ENCODE measurements at places on chromosomes 2 and 18.

DNA sequence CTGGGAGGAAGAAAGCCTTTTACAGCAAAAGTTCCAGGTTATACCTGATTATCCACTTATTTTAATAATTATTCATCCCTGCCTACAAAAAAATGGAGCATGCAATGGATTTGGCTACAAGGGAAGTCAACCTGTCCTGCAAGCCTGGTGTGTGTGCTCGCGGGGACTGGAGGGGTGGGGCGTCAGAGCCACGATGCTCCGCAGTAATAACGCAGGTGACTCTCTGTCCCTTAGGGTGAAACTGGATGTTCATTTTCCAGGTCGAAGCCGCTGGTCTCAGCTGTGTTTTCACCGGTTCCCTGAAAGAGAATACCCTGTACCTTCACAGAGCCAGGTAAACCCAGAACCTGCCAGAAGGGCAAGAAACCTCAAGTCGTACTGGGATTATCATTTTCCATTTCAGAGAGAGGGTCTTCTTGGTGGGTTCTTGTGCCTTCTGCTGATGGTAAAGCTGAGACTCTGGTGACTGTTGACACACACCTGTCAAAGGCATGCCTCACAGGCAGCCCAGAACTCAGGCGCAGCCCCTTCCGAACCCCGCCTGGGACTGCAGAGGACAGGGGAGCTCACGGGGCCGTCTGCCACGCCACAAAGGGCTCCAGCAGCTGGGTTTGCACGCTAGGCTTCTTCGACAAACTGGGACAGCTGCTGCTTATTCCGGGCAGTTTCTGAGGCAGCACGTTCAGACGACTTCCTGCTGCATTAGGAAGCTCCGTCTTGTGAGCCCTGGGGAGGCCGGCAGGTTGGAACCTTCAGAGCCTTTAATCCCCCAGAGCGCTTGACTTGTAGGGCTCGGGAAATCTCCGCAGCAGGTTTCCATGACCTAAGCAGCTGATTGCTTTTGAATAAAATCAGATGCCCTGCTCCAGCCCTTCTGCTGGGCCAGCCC, 58.6 kb downstream of the KCNG2 start:
- DNase-seq = no peak

- no peak for DNase-seq
Observed at GRCh38 chr2:16713011-16713423, 47.4 kb upstream of the CYRIA start.

DNA sequence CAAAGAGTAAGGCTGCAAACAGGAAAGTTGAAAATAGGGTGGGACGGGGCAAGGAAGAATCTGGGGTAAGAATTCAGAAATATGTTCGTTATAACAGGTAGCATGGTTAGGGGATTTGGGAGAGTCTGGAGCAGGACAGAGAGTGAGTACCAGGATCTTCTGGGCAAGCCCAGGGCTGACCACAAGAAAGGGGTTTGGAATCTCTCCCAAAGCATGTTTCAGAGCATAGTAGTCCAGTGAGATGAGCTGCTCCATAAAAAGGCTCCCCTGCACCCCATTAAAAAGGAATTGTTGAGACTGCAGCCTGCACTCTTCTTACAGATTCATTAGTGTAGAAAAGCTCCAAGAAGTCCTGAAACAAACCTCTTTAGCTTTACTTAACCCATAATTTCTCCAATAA, 291.1 kb downstream of the MTX2 start:
- no peak for DNase-seq

DNA sequence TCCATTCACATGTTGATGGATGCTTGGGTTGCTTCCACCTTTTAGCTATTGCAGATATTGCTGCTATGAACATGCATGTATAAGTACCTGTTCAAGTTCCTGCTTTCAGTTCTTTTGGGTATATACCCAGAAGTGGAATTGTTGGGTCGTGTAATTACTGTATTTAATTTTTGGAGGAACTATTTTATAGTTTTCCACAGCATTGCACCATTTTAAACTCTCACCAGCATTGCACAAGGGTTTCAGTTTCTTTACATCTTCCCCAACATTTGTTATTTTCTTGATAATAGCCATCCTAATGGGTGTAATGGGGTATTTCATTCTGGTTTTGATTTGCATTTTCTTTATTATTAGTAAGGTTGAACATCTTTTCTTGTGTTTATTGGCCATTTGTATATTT, 16.0 kb downstream of the ACTR3 start:
- DNase-seq = no peak

DNA sequence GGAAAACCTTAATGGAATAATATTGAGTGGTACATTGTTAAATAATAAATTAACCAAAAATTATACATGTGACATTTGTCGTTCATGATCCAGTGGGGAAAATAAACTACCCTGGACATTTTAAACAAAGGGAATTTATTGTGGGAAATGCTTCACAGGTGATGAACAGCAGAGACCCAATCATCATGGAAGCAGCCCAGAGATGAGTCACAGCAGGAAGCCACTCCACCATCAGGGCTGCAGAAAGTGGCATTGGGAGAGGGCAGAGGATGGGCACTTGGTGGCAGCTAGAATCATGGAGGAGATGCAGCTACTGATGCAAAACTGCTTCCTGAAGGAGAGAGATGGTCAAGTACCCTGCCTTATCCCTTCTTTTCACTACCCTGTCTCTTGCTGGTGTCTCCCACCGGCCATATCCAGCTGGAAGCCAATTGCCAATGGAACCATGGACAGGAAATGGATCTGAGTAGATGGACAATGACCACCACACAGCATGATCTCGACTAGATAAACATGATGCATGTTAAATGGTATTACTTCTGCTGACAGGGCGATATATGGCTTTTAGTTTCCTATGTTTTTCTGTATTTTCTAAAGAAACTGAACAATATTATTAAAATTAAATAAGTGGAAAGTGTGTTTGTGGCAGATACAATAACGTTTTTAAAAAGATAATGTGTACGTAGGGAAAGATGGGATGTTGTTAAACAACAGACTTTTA, 139.8 kb downstream of the RPIA start:
- no peak for DNase-seq

- peak; percentile 86 for DNase-seq
Observed at GRCh38 chr2:102056079-102056581, 64.4 kb downstream of the IL1R2 start.

DNA sequence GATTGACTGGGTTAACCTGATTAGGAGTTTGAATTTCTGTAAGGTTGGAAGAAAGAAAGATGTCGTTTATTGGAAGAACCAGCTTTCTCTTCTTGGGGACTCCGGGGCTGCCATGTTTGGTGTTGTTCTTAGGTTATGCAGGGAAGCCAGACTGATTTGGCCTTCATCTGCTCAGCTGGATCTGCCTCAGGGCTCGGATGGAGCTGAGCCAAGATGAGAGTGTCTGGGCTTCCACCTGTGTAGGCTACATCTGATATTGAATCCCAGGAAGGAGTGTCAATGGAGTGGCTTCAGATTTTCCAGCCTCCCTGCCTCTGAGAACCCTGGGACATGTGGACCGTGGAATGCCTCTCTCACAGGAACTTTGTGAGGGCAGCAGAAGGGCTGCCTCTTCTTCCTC, 126.1 kb downstream of the WDSUB1 start:
- DNase-seq = no peak

- no peak for DNase-seq
Observed at GRCh38 chr2:36967236-36967876, 1.0 kb upstream of the STRN start.

DNA sequence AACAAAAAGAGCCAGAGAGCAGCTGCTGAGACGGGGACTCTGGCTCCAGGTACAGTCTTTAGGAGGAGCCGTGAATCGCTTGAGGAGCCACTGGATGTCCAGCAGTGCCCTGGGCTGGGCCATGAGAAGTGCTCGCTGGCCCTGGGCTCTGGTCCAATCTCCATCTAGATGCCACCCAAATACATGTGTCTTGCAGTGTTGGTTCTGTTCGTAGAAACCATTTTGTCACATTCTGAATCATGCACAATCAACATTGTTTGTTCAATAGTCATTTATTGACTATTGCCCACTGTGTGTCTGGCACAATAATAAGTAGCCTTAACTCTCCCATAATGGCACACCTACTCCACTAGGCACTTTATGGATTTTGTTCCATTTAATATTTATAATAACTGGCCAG, 26.1 kb downstream of the TYMS start:
- no peak for DNase-seq

DNA sequence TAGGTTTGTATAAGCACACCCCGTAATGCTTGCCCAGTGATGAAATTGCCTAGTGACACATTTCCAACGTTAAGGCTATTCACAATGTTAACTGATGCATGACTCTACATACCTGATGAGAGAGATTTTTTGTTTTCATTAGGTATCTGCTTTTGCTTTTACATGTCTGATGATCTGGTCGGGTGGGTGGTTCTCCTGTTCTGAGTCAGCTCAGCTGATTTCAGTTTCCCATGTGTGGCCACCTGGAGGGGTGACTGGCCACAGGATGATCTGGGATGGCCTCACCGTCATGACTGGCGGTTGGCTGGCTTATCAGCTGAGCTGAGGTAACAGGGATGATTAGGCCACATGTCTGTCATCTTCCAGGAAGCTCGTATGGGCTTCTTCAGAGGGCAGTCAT, 33.8 kb upstream of the ACYP2 start:
- peak; percentile 67 for DNase-seq

- DNase-seq = no peak
Observed at GRCh38 chr2:98297817-98298682, 48.2 kb upstream of the CNGA3 start.

GRCh38 chr2:101763496-101764333, 66.2 kb downstream of the MAP4K4 start:
- no peak for DNase-seq

DNA sequence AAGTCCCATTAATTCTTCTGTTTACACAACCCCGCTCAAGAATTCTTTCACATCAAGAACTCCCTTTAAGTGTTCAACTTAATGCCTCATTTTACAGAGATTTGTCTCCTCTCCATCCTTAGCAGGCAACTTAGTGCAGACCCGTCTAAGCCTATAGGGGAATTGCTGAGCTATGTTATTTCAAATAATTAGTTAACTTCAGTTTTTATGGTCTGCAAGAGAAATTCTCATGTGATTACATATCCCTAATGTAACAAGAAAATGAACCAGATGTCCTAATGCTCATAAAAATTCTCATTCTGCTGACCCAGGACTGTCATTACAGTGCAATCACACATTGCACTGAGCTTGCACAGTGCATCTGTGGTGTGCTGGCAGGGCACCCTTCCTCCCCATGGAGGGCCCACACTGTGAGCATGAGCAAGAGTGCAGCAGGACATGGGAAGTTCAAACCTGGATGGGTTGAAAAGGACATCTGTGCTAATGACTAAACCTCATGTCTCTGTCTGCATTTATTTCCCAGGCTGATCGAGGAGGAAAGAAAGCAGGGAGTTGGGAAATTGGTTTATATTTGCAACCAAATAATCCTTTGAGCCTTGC, 97.1 kb downstream of the COL5A2 start:
- no peak for DNase-seq

- DNase-seq = no peak
Observed at GRCh38 chr2:135299658-135300244, 231.3 kb downstream of the ZRANB3 start.

GRCh38 chr2:83823229-83823628, 635.9 kb downstream of the SUCLG1 start:
- DNase-seq = no peak

DNA sequence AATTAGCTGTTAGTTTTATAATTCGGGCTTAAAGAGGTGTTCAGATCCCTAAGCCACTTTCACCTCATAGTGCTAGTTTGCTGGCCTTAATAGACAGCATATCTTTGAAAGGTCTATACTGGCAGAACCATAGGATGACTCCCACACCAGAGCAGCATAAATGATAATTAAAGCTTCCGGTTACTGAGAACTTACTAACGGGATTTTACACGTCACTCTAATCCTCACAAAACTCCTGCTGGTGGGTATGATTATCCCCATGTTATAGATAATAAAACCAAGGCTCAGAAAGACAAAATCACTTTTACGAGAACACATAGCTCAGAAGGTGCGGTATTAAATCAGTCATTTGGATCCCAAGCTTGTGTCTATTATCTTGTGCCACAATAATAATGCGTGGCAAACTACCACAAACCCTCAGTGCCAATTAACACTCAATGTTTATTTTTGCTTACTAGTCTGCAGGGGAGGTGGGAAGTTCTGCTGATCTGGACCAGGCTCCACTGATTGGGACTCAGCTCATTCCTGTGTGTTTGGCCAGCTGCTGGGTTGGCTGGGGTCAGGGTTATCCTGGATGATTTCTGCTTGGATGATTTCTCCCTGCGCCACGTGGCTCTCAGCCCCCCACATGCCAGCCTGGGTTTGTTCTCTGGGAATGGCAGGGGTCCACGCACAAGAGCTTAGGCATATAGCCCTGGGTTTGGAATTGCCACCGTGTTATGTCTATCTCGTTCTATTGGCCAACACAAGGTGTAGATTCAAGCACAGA, 62.3 kb downstream of the TRIB2 start:
- no peak for DNase-seq

GRCh38 chr18:74271635-74272034, 20.1 kb downstream of the CYB5A start:
- DNase-seq = no peak

DNA sequence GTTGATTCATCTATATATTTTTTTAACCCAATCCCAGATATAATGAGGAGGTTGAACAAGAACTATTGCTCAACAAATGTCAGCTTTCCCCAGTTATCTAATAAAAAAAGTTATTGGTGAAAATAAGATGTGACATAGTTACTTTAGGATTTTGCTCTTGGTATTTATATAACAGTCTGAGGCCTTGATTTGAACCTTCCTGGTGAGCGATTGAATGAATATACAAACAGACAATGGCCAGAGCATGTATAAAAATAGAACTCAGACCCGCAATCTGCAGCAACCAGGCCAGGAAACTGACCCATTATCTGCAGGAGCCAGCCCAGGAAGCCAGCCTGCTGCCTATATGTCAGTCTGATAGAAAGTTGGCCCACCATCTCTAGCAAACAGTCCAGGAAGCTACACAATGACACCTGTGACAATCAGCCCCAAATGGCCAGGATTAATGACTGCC, 81.6 kb downstream of the HS6ST1 start:
- DNase-seq = no peak

GRCh38 chr2:10588931-10589330, 100.8 kb downstream of the NOL10 start:
- no peak for DNase-seq

DNA sequence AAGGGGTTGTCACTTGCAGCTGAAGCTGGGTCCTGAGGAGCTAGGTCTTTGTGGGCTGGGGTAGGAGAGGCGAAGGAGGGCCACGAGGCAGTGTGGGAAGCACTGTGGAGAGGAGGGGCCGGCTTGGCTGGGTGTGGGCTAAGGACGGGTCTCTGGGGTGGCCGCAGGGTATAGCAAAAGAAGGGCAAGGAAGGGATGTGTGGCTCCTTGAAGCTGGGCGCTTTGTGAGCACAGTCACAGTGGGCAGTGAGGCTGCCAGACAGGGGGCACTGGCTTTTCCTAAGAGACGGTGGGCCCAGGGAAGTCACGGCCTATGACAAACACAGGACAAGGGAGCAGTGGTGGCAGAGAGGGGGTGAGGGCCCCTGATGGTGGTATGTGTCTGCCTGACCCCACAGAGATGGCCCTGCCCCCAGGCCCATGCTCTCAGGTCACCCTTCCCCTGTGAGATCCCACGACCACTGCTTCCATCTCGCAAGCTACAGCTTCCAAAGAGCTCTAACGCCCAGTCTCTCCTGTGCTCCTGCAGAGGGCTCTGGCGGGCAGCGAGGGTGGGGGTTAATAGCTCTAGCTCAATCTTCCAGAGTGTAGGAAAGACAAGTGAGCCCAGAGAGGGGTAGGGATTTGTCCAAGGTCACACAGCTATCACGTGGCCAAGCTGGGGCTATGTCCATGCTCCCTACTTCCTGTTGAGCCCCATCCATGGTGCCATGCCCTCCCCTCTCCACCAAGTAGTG, 32.4 kb downstream of the KCNK3 start:
- no peak for DNase-seq

Data from hematopoietic multipotent progenitor cell treated with erythropoietin and hydrocortisone succinate and interleukin-3 and kit ligand, for 15 days (in vitro differentiated cells).